Frontal cortex (tissue), 4 donors: ENCODE measurements at places on chromosomes 6 and 20.

DNA sequence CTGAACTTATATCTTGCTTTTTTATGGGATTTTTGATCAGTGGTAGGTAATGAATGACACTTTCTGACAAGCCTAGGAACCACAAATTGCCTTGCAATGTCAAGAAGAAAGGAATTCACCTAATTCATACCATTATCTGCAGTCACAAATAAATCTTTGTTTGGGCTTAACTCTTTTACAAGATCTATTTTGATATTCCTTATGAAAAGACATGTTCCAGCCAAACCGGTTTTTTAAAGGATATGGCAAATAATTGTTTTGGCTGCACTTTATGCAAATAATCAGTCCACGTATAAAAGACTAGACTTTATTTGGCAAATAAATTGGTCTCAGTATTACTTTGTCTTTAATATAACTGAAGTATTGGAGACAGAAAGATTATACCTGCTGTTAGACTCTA lies 771.7 kb upstream of the ADGRB3 start:
- DNase-seq: no peak

DNA sequence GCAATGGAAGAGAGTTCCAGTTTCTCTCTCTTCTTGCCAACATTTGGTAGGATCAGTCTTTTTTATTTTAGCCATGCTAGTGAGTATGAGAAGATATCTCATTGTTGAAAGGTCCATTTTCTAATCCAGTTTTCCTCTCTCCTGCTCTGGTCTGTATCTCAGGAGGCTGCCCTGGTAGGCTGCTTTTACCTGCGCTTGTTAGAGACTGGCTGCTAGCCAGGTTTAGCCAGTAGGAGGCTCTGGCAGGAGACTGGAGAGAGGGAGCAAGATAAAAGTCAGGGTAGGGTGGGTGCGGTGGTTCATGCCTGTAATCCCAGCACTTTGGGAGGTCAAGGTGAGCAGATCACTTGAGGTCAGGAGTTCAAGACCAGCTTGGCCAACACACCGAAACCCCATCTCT lies 68.6 kb upstream of the FOXP4 start:
- DNase-seq: no peak

- no peak for DNase-seq
Measured at GRCh38 chr20:52379723-52380336, 188.3 kb upstream of the ZFP64 start.

DNA sequence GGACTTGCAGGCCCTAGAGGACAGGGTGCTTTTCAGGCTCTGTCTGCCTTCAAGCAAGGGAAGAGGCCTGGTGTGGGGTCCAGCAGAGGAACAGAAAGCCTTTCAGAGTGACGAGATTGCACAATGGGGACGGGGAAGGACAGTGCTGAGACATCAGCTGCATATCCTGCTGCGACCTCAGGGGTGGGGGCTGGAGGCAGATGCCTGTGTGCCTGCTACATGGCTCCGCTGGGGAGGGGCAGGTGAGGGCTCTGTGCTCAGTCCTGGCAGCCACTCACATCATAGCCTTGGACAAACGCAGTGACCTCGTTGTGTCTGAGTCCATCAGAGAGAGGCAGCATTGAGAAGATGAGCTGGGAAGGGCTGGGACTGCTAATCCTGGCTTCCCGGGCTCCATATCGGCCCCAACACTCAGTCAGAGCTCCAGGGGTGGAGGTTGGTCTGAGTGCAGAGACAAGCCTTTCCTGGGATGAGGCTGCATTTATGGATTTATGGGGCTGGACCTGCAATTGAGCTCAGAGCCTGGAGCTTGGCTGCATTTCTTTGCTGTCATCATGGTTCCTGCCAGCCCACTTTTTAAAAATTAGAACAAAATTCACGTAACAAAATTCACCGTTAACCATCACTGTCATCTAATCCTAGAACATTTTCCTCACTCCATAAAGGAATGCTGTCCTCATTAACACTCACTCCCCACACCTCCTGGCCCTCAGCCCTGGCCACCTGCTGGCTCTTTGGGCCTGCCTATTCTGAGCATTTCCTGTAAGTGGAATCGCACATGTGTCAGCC lies 196.9 kb upstream of the SLC24A3 start:
- DNase-seq: no peak

GRCh38 chr6:155782320-155782731 lies 326.7 kb upstream of the NOX3 start:
- no peak for DNase-seq

- DNase-seq: no peak
Measured at GRCh38 chr20:42502591-42502990, 687.1 kb downstream of the PTPRT start.

- DNase-seq: no peak
Measured at GRCh38 chr6:139627091-139627490, 252.6 kb upstream of the CITED2 start.

- no peak for DNase-seq
Measured at GRCh38 chr6:3303795-3304411, 45.2 kb downstream of the PSMG4 start.

GRCh38 chr6:89494131-89494793 lies 61.3 kb downstream of the ANKRD6 start:
- DNase-seq: no peak

DNA sequence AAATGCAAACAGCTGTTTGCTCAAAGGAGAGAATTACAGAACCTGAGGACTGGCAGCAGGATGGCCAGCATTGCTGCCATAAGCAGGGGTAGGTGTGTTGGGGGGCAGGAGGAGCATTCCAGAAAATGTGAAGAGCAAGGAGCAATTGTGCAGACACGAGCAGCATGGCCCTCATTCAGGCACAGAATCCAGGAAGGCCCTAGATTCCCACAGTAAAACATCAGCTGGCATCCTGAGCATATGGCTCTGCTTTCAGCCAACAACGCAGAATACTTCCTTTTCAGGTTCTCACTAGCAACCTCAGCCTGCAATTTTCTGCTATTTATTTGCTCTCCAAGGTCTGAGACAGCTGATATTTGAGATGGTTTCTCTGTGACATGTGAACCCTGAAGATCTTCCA lies 243.4 kb upstream of the POU3F2 start:
- no peak for DNase-seq

- DNase-seq: peak; percentile 75
Measured at GRCh38 chr20:49482621-49483017, at the start of gene KCNB1. Gene KCNB1 (minus strand): TSS chr20:49482668. CDS start chr20:49482480, 188 bp downstream.

GRCh38 chr20:57522380-57523140 lies 2.4 kb downstream of the CTCFL start:
- no peak for DNase-seq

DNA sequence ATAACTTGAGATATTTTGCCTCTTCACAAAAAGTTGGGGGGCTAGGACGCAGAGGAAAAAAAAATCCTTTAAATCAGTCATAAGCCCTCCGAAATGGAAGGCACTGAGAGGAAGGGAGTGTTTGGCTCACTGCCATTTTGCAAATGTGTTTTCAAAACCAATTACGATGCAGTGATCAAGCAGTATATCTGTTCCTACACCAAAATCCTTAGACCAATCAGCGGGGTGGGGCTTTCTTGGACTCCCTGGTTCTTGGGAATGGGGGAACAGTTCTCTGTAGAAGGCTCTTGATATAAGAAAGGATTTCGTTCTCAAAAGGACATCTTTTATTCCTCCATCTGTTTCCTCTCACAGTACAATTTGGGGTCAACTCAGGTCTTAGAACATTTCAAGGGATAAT lies 478.6 kb upstream of the JARID2 start:
- no peak for DNase-seq

GRCh38 chr6:38166411-38167240 lies 347.1 kb downstream of the ZFAND3 start:
- DNase-seq: no peak

DNA sequence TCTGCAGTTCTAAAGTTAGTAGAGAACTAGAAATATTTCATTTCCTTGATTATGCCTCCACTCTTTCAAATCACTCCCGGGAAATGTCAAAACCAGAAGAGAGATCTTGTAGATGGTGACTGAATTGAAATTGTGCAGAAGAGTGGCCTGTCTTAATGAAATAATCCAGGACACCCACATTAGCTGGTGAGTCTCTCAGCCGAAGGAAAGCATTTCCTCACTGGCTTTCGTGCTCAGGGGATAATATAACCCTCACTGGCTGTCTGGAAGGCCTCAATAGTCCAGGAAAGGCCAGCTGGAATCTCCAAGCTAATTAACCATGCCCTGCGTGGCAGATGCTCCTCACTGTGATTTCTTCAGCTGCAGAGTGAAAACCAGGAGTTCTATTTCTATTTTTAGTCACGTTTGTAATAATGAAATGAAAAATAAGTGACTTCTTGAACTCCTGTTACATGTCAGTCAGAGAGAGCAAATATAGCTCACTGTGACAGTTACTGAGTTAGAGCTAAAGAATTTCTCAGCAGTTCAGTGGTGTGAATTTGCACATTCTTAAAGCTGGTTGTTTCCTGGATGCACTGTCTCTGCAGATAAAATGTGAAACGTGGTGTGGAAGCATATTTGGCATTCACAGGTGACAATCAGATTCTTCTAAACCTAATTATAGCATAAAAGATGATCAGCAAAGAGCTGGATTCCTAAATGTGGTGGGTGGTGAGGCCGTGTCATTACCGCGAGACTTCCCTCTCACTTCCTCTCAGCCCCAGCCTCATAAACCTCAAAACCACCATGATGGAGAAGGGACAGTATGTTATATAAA lies 211.7 kb downstream of the LMBRD1 start:
- DNase-seq: no peak

DNA sequence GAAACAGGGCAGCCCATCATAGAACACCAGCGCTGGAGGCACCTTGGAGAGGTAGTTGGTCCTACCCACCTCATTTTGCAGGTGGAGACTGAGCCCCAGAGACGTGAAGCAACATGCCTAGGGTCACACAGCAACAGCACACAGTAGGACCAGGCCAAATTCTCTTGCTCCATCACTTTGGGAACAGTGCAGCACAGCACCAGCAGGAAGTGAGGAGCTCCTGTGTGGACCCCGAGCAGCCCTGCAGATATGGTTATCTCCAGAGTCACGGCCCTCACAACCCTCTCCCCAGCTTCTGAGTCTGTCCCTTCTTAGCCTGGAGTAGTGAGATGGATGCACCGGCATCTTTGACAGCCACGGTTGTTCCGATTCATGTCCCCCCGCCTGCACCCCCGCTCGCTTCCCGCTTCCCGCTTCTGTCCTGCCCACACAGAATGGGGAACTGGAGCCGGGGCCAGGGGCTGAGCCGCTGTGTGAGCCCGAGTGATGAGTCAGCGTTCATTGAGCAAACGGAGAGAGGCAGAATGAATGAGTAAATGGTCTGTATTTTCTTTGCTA lies 72.6 kb upstream of the DUSP22 start:
- peak; percentile 51 for DNase-seq

GRCh38 chr6:135229996-135230395 lies 48.9 kb downstream of the MYB start:
- no peak for DNase-seq

DNA sequence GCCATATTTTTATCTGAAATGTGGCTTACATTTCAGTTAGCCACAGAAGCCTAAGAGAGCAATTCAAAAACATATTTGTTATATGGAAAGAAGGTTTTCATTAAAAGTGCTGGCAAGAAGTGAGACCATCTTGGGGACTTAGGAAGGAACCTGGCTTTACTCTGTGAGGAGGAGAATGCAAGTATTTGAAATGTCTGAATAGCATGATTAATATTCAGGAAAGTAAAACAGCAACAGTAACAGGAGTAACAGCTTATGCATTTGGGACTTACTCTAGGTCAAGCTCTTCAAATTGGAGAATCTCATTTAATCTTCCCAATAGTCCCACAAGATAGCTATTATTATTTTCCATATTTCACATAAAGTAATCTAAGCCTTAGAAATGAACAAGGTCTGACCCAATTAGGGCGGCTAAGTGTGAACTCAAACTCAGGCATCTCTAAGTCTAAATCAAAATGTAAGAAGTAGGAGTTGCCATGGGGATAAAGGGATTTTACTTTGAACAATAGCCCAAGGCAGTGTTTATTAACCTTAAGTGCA lies 816.5 kb downstream of the BCKDHB start:
- no peak for DNase-seq

- DNase-seq: no peak
Measured at GRCh38 chr6:20411544-20411943, 9.9 kb downstream of the E2F3 start.

DNA sequence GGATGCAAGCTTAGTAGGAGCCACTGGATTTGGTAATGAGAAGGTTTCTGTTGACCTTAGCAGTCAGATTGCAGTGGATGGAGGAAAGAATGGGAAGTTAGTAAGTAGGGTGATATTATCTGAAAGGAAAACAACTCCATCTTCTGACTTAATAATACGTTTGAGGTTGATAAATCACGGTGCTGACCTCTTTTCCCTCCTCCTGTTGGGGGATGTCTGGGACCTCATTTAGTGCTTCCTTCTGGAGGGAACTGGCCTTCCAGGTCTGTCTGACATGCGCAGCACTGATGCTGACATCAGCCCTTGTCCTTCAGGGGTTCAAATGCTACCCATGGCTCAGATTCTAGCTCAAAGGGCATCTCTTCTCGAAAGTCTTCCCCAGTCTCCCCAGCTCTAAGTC lies 48.2 kb upstream of the AKAP12 start:
- no peak for DNase-seq

GRCh38 chr6:129134535-129134934 lies 251.6 kb downstream of the LAMA2 start:
- no peak for DNase-seq

- no peak for DNase-seq
Measured at GRCh38 chr20:35122756-35123405, 24.3 kb downstream of the EDEM2 start.

DNA sequence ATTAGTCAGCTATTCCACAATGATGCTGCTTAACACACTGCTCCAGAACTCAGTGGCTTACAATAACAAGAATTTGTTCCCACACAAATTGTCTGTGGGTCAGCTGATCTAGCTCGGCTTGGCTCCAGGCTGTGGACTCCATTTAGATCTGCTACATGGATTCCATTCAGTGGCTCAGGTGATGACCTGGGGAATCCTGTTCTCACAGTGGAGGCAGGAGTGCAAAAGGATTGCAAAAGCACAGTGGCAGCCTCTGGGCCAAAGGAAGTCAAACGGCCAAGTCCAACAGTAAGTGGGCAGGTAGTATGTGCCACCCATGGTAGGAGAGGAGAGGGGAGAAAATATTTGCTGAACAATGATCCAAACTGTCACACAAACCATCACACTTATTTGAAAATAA lies 15.8 kb upstream of the LRRN4 start:
- DNase-seq: no peak

- no peak for DNase-seq
Measured at GRCh38 chr6:127833336-127833735, 67.5 kb downstream of the THEMIS start.

DNA sequence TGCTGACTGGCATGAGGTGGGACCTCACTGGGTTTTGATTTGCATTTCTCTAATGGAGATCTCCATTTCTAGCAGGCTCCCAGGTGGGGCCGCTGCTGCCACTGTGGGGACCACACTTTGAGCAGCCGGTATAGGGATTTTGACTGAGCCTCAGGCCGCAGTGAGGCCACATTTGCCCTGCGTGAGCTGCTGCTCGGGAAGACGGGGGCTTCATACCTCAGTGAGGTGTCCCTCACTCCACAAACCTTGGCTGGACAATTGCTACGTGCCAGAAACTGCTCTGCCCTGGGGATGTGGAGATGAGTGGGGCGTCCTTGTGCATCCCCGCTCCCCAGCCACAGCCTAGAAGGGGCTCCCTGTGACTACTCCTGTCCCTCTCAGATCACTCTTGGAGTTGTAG lies 134.3 kb downstream of the ANKRD60 start:
- no peak for DNase-seq

GRCh38 chr6:159829526-159829925 lies 29.4 kb downstream of the PNLDC1 start:
- DNase-seq: no peak
